Muscle of leg (tissue), 16 donors: ENCODE measurements at places on chromosomes 3 and 15. TPM values are rescaled to one million over a fixed set of nuclear protein-coding genes. Genes with fewer than 3 reads are reported as not detected.
A peak's percentile ranks its signal among the peaks of the same experiment; 100 is the strongest.

Gene MINAR1
- polyA plus RNA-seq: 2.1 TPM

Gene EPHA3
- polyA plus RNA-seq: 36.4 TPM

GRCh38 chr3:29153811-29154210, 127.1 kb upstream of the RBMS3 start:
- no peaks in the 10 kb centered on the region for H3K4me1 ChIP-seq
- H3K4me3 ChIP-seq: no peak overlapping the region
- no peaks in the 10 kb centered on the region for H3K27me3 ChIP-seq
- H3K36me3 ChIP-seq: no peaks in the 10 kb centered on the region

Gene TMEM45A
- 17.5 TPM for polyA plus RNA-seq

Gene POLQ
- polyA plus RNA-seq: 4.8 TPM

DNA sequence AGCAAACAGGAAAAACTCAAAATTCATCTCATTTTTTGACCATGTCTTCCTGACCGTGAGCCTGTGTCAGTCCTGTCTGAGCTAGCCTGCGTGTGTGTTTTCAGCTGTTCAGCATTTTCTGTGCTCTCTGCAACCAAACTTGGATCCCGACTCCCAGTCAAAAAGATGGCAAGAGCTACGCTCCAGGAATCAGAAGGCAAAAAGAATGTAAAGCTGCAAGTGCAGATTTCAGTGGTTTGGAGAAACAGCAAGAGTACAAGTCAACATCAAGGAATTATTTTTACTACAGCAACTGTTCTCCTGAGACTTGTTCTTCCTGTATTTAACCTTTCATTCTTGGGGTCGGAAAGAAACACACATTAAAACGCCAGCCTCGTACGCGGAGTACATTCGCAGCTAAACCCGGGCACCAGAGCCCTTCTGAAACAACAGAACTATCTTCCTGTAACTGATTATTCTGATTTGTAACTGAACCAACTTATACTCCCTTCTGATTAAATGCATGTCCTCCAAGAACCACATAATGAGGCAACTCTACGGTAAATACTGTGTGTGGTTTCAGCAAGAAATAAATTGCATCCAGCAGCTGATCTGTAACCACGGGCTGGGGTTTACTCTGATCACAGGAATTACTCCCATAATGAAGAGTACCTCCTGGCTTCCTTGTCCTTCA, 107.4 kb downstream of the LRIG1 start:
- H3K4me1 ChIP-seq: peaks cover 45% of the 10 kb centered on the region
- peak; percentile 88 for DNase-seq
- H3K4me3 ChIP-seq: no peak overlapping the region
- peak overlapping the region; percentile 71 for H3K27ac ChIP-seq
- peaks cover 64% of the 10 kb centered on the region for H3K36me3 ChIP-seq

DNA sequence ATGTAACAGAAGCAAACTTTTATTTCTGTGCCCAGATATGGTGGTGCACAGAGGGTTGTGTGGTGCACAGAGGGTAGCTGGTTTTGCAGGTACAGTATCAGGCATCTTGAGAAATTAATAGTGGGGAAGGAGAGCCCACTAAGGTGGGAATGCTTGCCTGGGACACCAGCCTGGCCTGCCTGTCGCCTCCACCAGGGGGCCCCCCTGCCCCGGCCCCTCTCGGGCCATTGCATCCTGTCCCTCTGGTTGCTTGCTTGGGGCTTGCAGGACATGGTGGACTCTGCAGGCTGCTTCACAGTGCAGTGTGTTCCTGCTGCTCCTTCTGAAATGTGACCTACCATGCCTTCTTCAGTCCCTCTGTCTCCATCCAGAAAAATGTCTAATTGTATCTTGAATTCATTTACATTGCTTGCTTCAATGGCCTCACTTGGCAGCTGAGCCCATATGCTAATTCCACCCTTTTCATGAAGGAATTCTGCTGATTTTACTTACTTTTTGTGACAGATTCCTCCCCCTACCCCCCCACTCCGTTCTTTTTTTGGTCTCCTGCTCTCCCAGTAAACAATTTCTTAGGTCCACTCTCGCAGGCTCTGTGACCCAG, 73.6 kb downstream of the EEFSEC start:
- no peak overlapping the region for H3K4me3 ChIP-seq
- no peaks in the 10 kb centered on the region for H3K27me3 ChIP-seq
- no peak for DNase-seq
- no peaks in the 10 kb centered on the region for H3K36me3 ChIP-seq
- no peak overlapping the region for H3K27ac ChIP-seq

DNA sequence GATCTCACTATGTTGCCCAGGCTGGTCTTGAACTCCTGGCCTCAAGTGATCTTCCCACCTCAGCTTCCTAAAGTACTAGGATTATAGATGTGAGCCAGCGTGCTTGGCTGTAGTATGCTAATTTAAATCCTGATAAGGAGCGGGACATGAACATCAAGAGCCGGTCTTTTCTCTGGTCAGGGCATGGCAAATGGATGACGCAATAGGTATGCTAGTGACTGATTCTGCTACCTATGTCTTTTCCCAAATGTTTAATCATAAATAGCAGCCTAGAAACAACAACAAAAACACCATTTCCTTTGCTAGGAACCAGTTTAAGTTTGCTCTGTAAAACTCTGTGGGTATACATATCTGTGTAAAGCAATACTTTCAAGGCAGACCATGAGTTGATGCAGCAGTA, 64.7 kb downstream of the STARD9 start:
- DNase-seq: no peak
- H3K4me3 ChIP-seq: no peak overlapping the region
- H3K27me3 ChIP-seq: no peaks in the 10 kb centered on the region
- peaks cover 35% of the 10 kb centered on the region for H3K36me3 ChIP-seq

Gene DNAH12
- 0.47 TPM for polyA plus RNA-seq

- H3K27me3 ChIP-seq: no peaks in the 10 kb centered on the region
- peaks cover 50% of the 10 kb centered on the region for H3K36me3 ChIP-seq
- peak overlapping the region; percentile 85 for H3K4me3 ChIP-seq
- H3K27ac ChIP-seq: peak overlapping the region; percentile 85
Measured at GRCh38 chr15:101276501-101277037, 716 bp downstream of the SELENOS start.

GRCh38 chr3:149575961-149576564, 81.8 kb downstream of the WWTR1 start:
- peak; percentile 94 for DNase-seq
- H3K4me1 ChIP-seq: peaks cover 49% of the 10 kb centered on the region
- no peaks in the 10 kb centered on the region for H3K27me3 ChIP-seq
- H3K4me3 ChIP-seq: no peak overlapping the region

GRCh38 chr3:32438596-32439344, 47.1 kb downstream of the CMTM7 start:
- no peak overlapping the region for H3K4me3 ChIP-seq
- DNase-seq: no peak
- no peaks in the 10 kb centered on the region for H3K27me3 ChIP-seq
- H3K36me3 ChIP-seq: peaks cover 3% of the 10 kb centered on the region
- no peak overlapping the region for H3K27ac ChIP-seq

Gene SERINC4
- not detected for polyA plus RNA-seq

DNA sequence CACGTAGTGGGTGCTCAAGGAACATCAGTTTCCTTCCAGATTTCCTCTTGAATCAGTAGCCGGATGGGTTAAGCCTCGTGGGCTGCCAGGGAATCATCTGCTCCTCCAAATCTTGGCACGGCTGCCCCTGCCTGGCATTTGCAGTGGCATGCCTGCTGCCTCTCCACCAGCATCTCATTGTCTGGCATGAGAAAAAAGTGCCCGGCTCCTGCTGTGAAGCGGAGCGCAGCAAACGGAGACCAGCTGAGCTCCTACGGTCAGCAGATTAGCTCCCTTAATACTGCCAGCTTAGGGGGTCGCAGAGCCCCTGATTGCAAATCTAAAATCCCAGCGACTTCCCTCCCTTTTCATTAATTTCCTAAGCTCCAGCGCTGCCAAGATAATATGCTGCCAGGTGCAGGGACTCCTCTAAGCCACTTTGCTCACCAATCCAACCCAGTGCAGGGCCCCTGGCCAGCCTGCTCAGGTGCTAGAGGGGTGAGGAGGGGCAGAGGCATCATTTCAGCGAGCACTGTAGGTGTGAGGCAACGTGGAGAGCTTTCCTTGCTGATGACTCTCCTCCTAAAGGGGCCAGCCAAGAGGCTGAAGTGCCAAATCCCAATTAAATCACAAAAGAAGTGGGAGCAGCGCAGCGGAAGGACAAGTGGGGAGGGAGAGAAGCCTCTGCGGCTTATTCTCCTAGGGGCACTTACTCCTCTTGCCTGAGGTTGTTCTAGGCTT, 49.6 kb upstream of the ST8SIA2 start:
- no peak overlapping the region for H3K27ac ChIP-seq
- peak; percentile 66 for DNase-seq
- no peaks in the 10 kb centered on the region for H3K36me3 ChIP-seq
- peaks cover 45% of the 10 kb centered on the region for H3K27me3 ChIP-seq
- H3K4me3 ChIP-seq: no peak overlapping the region

Gene TERC
- 0.37 TPM for polyA plus RNA-seq

Gene CYP11A1
- 1.8 TPM for polyA plus RNA-seq

Gene GP9
- 0.36 TPM for polyA plus RNA-seq

Gene LSAMP
- 10.6 TPM for polyA plus RNA-seq

Gene GALNT15
- polyA plus RNA-seq: 0.79 TPM

Gene BMF
- 15.3 TPM for polyA plus RNA-seq

DNA sequence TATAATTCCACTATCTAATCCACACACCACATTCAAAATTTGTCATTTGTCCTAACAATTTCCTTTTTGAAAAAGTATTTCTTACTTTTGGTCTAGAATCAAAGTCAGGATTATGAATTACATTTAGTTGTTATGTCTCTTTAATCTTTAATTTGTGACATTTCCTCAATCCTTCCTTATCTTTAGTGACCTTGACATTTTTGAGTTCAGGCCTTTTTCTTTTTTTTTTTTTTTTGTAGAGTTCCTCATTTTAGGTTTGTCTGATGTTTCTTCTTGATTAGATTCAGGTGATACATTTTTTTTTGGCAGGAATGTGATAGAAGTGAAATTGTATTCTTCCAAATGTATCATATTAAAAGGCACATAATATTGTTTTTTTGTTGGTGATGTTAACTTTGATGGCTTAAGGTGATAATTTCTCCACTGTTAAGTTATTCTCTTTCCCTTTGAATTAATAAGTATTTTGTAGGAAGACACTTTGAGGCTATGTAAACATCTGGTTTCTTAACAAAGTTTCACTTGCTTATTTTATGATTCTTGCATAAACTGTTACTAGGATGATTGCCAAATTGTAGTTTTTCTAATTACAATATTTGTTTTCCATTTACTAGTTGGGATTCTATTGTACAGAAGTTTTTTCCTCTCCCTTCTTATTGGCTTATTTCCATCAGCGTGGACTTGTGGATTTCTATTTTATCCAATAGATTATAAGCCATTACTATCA, 16.3 kb downstream of the SLC35G2 start:
- no peak overlapping the region for H3K27ac ChIP-seq
- H3K27me3 ChIP-seq: no peaks in the 10 kb centered on the region
- DNase-seq: no peak
- no peaks in the 10 kb centered on the region for H3K4me1 ChIP-seq
- H3K4me3 ChIP-seq: no peak overlapping the region
- H3K36me3 ChIP-seq: no peaks in the 10 kb centered on the region

- H3K4me1 ChIP-seq: peaks cover 2% of the 10 kb centered on the region
- no peak overlapping the region for H3K27ac ChIP-seq
- H3K27me3 ChIP-seq: no peaks in the 10 kb centered on the region
- no peak for DNase-seq
- no peak overlapping the region for H3K4me3 ChIP-seq
- peaks cover 21% of the 10 kb centered on the region for H3K36me3 ChIP-seq
Measured at GRCh38 chr3:40511031-40511718, 5.3 kb downstream of the ZNF620 start.

DNA sequence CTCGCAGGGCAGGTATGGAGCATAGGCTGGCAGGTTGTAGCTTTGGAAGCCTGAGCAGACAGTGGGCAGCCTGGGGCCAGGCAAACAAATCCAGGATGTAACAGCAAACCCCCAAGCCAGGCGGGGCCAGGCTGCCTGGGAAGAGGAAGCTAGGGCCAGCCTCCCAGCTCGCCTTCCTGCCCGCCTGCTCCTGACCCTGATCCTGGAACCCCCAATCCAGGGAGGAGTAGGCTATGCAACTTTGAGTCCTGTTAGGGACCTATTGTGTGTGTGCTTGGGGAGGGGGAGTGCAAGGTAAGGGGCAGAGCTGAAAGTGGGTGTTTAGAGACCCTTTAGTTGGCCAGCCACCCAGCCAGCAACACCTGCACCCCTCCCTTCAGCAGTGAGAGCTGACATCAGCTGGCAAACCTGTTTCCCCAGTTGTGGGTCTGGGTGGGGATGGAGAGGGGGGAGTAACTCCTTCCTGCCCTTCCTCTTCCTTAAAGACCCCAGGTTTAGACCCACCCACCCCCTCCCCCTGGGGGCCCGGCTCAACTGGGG, 2.5 kb downstream of the NBEAL2 start:
- no peaks in the 10 kb centered on the region for H3K27me3 ChIP-seq
- no peak for DNase-seq
- H3K36me3 ChIP-seq: no peaks in the 10 kb centered on the region
- no peak overlapping the region for H3K4me3 ChIP-seq
- H3K4me1 ChIP-seq: peaks cover 26% of the 10 kb centered on the region

Gene TUBGCP4
- polyA plus RNA-seq: 11.4 TPM

- H3K27ac ChIP-seq: no peak overlapping the region
- DNase-seq: no peak
- no peaks in the 10 kb centered on the region for H3K4me1 ChIP-seq
- no peak overlapping the region for H3K4me3 ChIP-seq
- no peaks in the 10 kb centered on the region for H3K36me3 ChIP-seq
Measured at GRCh38 chr3:177795859-177796258, 598.6 kb upstream of the TBL1XR1 start.

Gene BLM
- 5.2 TPM for polyA plus RNA-seq

DNA sequence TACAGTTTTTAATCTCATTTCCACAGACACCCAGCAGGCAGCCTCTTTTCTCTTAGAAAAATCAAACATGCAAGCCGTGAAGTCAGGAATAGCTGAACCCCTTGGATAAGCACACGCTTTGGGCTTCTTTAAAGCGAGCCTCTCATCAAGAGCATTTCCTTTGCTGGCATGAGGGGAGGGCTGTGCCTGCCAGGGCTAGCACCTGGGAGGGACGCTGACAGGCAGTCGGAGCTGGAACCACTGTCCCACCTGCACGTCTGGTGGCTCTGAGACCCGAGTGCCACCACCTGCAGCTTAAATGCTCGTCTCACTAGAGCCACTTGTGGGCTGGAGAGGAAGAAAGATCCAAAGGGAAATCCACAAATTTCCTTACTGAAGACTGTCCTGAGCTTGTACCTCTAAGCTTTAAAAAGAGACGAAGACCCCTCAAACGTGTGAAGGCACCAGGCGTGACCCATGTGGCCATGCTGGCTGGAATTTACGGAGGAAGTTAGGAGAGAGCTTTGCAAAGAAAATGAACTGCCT, 9.4 kb downstream of the MAP6D1 start:
- no peak for DNase-seq
- peaks cover 56% of the 10 kb centered on the region for H3K36me3 ChIP-seq
- H3K4me3 ChIP-seq: no peak overlapping the region
- H3K4me1 ChIP-seq: peaks cover 9% of the 10 kb centered on the region
